ENCODE measurements at places on chromosomes 1 and 21.

DNA sequence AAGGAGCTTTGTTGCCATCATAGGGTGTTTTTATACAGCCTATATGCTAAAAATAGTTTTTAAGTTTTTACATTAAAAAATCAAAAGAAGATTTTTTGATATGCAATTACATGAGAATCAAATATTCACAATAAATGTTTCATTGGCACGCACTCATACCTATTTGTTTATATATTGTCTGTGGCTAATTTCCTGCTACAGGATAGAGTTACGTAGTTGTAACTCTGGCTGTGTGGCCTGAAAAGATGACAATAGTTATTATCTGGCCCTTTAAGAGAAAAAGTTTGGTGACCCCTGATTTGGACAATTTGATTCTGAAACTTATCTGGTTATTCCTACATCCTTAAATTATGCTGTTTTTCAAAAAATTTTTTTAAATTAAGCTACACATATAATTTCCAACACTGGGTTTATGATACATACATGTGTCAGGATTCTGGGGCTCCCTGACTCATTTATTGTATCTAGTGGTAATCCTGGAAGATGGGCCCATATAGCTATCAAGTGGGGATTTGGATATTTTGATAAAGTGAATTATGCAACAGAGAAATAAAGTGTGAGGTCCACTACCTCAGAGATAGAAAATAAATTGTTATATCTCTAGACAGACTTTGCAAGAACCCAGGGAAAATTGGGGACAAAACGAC lies 370.2 kb upstream of the LYPLAL1 start:
- no peak for DNase-seq

DNA sequence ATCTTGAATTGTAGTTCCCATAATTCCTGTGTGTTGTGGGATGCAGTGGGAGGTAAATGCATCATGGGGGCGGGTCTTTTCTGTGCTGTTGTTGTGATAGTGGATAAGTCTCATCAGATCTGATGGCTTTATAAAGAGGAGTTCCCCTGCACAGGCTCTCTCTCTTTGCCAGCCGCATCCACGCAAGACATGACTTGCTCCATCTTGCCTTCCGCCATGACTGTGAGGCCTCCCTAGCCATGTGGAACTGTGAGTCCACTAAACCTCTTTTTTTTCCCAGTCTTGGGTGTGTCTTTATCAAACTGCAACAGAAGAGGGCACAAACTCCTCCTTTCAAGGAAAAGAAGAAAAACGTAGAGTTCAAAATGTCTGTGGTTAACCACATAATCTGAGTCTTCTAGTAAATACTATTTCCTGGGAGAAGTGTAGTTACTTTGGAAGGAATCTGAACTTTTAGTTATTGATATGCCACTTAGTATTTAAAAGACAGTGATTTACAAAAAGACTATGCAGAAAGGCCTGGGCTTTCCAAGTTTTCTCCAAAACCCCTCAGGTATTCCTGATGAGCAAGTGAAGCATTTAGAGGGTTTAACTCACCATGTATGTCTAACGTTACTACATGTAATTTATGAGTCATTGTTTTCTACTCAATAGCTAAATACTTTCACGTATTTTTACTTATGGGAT lies 10.0 kb downstream of the ADAMTS1 start:
- no peak for DNase-seq

DNA sequence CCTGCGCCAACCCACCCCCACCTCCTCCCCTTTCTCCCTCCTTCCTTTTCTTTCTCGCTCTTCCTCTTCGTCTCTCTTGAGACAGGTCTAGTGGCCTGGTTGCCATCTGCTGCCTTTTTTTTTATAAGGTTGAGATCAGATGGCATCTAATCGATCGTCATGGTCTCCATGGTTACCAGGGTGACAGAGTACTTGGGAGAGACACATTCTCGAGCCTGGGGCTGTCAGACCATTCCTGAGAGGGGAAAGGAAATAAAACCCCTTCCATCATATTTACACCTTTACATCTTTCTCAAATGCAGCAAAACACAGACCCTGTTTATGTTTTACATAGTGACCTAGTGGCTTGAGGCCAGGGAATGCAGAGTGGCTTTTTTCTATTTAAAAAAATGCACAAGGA lies 53.5 kb upstream of the SLC22A15 start:
- no peak for DNase-seq

GRCh38 chr1:94323311-94324177 lies 86.2 kb upstream of the ARHGAP29 start:
- no peak for DNase-seq

- DNase-seq, result no peak
Observed at GRCh38 chr1:213905344-213905743, 82.4 kb upstream of the PROX1 start.

- no peak for DNase-seq
Observed at GRCh38 chr1:64251971-64252370, 48.5 kb downstream of the UBE2U start.

- no peak for DNase-seq
Observed at GRCh38 chr21:46154155-46154954, 1.0 kb downstream of the FTCD start.

DNA sequence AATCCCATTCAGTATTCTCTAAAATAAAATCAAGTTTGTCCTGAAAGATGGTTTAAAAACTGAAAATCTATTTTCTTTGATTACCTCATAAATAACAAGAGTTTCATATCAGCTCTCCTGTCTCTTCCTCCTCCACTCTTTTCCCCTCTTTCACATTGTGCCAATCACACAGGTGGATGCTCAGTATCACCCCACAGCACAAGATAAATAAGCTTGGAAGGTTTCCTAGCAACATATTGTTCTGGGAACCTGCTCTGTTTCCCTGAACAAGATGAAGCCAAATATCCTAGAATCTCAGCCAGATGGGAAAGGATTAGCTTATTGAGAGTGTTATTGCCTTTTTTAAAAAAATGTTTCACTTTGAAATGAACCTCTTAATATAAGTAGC lies 45.7 kb upstream of the CACYBP start:
- DNase-seq, result no peak

- DNase-seq, result no peak
Observed at GRCh38 chr1:230277201-230278025, 148.7 kb downstream of the PGBD5 start.

GRCh38 chr1:222931023-222931422 lies 116.2 kb downstream of the DISP1 start:
- DNase-seq, result no peak

- no peak for DNase-seq
Observed at GRCh38 chr1:53400761-53401674, 58.2 kb upstream of the DMRTB1 start.

GRCh38 chr1:22289307-22289995 lies 146.6 kb upstream of the WNT4 start:
- no peak for DNase-seq

- no peak for DNase-seq
Observed at GRCh38 chr1:1191734-1192133, 14.7 kb downstream of the TNFRSF18 start.

DNA sequence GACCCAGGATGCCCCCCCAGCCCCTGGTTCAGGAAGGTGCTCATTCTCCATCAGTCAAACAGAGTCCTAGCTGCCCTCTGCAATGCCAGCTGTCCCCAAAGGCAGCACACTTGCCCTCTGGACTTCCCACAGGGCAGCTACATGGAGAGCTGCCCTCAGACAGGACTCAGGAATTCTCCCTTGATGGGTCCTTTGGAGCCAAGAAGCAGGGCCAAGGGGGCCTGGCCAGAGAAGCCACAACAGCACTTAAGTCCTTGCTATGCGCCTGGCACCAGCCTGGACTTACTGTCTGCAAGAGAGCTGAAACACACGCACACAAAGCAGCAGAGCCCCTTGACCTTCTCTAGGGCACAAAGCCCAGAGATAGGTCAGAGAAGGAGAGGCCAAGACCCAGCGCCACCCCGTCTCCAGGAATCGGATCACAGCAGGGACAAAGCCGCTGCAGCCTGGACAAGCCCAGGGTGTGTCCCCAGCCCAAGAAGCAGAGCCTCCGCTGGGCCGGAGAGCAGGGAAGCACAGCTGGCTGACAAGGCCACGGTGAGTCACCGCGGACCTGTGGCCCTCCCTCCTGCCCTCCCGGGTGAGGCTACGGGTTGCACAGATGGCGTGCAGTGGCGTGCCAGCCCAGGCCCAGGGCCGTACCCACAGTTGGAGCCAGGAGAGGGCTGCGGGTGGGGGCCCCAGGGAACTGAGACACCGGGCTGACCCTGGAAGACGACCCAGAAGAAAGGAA lies 1.7 kb downstream of the WNT9A start:
- no peak for DNase-seq

GRCh38 chr1:11308699-11309224 lies 35.8 kb downstream of the UBIAD1 start:
- no peak for DNase-seq

- DNase-seq, result no peak
Observed at GRCh38 chr21:38420140-38420539, 78.1 kb downstream of the ERG start.

DNA sequence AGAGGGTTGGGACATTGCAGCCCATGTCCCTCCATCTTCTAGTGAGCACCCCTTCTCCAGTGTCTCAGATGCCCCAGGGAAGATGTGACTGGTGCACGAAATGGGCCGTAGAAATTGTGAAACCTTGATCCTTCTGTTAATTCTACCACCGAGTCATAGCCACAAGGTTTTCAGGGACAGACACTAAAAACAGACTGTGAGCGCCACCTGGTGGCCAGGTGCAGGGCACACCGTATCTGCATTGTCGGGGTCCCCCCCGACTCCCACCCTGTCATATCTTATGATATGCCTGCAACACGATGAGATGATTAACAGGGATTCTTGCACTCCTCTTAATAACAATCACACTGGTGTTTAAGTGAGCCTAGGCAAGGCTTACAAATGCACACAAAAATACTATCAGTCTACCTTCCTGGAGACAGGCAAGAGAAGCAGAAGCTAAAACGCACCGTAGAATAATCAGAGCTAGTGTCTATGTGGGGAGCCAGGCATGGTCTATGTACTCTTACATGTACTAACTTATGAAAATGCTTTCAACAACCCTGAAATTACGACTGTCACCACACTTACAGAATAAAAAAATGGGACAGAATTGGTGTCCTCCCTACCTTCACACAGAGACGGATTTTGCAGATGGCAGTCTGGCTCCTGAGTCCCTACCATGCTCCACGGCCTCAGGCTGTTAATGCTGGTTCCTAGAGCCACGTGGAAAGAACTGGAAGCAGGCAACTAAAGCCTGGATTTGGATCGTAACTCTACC lies 57.9 kb downstream of the FHAD1 start:
- peak; percentile 52 for DNase-seq

GRCh38 chr1:241518476-241519307 lies 863 bp downstream of the FH start:
- no peak for DNase-seq

DNA sequence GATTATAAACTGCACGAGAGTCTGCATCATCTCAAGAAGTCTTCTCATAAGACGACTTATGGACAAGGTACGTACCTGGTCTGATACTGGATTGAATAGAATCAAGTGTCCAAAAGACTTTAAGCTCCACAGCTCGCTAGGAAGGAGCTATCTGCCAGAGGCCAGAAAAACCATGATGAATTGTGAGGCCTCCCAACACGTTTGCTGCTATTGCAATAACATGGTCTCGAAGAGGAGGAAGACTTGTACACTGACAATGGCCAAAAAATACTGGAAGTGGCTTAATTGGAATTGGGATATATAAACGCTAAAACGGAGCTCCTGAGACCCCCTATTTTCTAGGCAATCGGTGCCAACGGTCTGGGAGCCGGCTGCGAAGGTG lies 534 bp downstream of the DNAJC28 start:
- no peak for DNase-seq

DNA sequence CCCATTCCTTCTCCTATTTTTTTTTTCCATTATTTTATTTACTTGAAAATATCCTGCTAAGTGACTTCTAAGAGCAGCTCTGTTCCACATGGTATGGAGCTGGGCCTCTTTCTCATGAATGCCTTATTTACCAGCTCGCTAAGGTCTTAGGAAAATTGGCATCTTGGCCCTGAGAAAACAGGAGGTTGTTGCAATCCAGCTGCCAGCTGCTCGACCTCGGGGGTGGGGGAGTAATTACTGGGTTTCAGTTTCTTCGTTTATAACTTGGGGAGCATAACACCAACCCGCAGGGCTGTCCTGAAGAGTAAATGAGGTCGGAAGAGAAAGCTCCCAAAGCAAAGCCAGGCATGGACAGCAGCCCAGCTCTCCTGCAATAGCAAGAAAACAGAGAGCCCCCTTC lies 176.3 kb downstream of the AJAP1 start:
- DNase-seq, result no peak

DNA sequence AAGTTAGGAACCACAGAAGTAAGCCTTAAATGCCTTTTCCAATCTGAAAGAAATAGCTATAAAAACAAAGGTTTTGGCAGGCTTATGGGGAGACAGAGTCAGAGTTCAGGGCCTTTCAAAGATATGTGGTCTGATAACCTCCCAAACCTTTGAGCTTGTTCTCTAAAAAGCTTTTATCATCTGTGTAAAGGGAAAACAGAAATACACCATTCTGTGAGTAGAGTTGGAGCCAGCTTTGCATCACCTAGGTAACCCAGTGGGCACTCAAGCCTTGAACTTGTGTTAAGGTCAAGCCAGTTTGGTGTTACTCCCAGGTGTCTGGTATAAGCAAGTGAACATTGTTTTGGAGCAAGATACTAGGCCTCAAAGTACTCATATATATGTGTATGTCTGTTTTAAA lies 50.1 kb downstream of the LAMC1 start:
- DNase-seq, result no peak

Measured in T-helper 17 cell (primary cell).